ENCODE measurements at places on chromosomes 11 and 22. TPM values are rescaled to one million over a fixed set of nuclear protein-coding genes. Genes with fewer than 3 reads are reported as not detected.

MMP27 gene
- not detected for total RNA-seq

MMP11 gene
- 4.1 TPM for total RNA-seq

ZNF214 gene
- total RNA-seq: 13.2 TPM

TNNT3 gene
- total RNA-seq: 0.40 TPM

RGL4 gene
- not detected for total RNA-seq

LGALS12 gene
- total RNA-seq: not detected

SYCE3 gene
- not detected for total RNA-seq

DNA sequence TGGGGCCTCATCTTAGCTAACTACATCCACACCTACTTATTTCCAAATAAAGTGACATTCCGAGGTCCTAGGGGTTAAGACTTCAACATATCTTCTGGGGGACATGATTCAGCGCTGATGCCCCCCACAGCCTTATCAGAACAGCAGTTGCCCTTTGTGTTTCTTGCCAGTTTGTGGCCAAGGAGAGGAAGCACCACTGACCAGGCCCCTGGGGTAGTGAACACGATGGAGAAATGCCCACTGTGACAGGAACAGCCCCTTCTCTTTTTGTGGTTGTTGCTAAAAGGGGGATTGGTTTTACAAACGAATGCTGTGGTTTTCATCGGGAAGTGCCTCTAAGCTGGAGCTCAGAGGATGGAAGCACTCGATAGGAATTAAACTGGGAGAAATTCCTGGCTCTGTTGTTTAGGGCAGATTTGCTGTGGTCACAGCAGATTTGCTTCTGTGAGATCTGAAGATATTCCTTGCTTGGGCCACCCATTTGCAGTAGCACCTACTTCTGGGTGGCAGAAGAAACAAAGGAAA, 88.8 kb downstream of the ABTB2 start:
- DNase-seq: no peak

GRCh38 chr11:70496591-70497535, 98.5 kb downstream of the CTTN start:
- DNase-seq: peak; percentile 57

DNA sequence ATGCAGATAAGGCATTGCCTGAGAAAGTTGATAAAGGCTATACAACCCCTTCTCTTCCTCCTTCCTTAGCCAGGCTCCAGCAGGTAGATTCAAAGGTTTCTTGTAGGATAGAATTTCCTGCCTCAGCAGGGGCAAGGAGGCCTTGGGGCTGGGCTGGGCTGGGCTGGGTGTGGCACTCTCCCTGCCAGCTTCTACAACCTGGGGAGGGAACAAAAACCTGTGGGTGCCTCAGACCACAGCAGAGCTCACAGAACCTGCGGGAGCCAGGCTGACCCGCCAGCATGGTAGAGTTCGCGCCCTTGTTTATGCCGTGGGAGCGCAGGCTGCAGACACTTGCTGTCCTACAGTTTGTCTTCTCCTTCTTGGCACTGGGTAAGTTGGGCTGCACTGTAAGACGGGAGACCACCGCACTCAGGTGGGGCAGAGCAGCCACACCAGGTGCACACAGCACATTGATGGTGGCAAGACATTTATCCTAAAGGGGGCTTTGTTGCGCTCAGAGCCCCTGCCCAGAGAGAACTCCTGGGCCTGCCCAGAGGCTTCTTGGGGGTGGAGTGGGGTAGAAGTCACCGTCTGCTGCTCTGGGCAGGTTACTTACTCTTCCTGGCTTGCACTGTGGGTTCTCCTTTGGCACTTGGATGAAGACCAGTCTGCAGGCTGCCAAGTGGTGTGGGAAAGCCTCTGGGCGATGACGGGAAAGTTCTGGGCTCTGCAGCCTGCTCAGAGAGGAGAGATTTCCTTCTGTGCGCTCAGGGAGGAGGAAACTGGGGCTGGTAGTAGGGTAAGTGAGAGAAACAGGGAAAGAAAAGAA, at the start of gene MOGAT2:
Gene MOGAT2 (plus strand): TSS at position 231 of the 811 bp plus-strand sequence. CDS start 51 bp downstream, at position 282.
- no peak for DNase-seq

GRCh38 chr11:66101066-66101464, 31.0 kb downstream of the PACS1 start:
- no peak for DNase-seq

DNA sequence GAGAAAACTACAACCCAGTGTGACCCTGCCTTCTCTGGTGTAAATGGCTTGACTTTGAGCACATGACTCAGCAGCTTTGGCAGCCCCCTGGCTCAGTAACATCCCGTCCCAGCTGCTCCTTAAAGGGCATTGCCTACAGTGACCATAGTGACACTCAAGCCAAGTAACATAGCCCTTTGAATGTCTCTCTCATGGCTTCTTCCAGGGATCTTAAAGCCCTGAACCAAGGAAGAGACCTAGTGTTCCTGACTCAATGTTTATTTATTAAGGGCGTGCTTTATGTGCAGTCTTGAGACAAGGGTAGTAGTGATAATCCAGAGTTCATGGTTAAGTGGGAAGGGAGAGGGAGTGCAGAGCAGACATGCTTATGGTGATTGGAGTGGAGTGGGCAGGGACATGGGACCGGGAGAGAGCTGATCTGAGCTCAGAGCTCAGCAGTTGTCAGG, 125.7 kb downstream of the PARVA start:
- no peak for DNase-seq

GRCh38 chr22:47547239-47547661, 784.8 kb downstream of the TBC1D22A start:
- no peak for DNase-seq

DNA sequence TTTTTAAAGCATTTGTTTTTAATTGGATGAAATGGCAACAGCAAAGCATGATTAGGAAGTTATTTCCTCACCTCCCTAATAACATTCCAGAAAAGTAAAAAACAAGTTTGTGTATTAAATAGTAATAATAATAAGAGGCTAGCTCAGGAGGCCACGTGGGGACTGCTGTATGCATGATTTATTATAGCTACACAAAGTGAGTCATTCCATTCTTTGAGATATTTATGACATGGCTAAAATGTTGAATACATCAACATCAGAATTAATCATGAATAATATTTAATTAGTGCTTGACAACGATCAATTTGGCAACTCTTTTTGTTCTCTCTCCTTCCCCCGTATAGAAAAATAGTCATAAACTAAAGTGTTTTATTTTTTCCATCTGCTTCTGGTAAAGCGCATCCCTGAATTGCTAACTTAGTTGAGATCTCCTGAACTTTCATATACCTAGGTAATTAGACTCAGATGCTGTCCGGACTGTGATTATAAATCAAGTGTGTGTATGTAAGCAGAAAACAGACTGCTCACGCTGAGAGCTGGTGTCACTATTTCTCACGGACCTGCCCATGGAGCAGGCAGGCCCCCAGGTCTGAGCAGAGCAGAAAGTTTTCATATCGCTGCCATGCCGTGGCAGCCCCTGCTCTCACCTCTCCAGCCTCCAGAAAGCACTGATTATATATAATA, 125.7 kb downstream of the WT1 start:
- no peak for DNase-seq

- no peak for DNase-seq
Observed at GRCh38 chr11:119550053-119550752, 127.2 kb upstream of the THY1 start.

- DNase-seq: peak; percentile 41
Observed at GRCh38 chr11:81165164-81165563, 1568.5 kb downstream of the FAM181B start.

DNA sequence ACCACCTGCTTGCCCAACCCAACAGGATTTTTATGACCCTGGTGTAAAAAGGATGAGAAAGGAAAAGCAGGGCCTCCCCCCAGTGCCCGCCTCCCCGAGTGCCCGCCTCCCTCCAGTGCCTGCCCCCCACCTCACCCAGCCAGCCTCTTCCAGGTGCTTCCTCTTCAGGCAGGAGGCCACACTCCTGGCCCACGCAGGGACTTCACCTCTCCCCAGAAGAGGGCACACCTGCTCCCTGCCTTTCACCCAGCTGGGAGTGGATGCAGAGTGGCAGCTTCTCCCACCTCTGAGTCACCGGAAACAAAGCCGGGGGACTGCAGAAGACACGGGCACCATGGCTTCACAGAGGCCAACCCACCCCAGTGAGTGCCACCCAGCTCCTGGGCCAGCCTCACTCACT, 16.1 kb downstream of the CPT1A start:
- peak; percentile 18 for DNase-seq

- no peak for DNase-seq
Observed at GRCh38 chr11:12915093-12915492, 94.0 kb upstream of the RASSF10 start.

- DNase-seq: no peak
Observed at GRCh38 chr11:795634-796564, 2.2 kb downstream of the SLC25A22 start.

GRCh38 chr11:46894506-46894905, 23.8 kb downstream of the LRP4 start:
- no peak for DNase-seq

GRCh38 chr11:64881476-64881875, 3.1 kb upstream of the EHD1 start:
- DNase-seq: no peak

DNA sequence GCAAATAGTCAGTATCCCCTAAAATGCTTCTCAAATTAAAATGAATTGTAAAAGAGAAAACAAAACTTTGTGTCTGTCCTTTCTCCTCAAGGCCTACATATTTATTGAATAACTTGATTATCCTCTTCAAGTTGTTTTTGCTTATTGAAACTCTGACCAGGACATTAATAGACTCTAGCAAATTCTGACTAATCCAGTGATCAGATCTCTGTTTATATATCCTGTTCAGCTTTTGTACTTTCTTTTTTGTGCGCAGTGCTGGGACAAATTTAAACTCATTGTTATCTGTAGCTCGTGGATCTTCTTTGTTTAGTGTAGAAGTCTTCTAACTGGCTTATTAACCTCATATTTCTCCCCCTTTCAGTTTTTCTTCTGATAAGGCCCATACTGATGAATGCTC, 139.9 kb upstream of the SORL1-AS1 start:
- no peak for DNase-seq

- no peak for DNase-seq
Observed at GRCh38 chr11:27060816-27061460, 20.3 kb downstream of the BBOX1 start.
